ENCODE measurements at places on chromosomes 5 and 9.

DNA sequence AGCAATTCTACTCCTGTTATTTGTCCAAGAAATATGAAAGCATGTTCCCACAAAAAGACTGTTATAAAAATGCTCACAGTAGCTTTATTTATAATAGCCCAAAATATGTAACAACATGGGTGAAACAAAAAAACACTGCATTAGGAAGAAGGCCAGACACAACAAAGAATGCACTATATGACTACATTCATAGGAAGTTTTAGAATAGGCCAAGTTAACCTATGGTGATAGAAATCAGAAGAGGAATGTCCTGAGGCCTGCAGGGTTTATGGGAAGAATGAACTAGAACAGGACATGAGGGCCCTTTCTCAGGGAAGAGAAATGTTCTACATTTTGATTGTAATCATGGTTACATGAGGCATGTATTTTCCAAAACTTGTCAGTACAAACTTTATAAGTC, 24.7 kb upstream of the TAS2R1 start:
- no peak for DNase-seq

DNA sequence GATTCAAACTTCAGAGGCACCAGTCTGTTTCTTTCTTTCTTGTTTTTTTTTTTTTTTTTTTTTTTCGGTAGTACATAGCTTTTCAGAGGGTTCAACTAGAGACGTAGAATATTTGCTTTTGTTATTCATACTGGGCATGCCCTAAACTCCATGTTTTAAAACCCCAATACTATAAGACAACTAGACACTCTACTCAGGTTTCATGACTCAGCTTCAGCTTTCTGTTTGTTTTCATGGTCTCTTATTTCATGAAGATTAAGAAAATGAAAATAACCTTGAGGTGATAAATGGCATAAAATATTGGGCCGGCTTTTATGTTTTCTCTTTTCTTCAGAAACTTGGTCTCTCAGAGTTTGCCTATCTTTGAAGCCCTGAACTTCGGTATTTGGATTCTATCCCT, 2126.3 kb upstream of the ACO1 start:
- no peak for DNase-seq

DNA sequence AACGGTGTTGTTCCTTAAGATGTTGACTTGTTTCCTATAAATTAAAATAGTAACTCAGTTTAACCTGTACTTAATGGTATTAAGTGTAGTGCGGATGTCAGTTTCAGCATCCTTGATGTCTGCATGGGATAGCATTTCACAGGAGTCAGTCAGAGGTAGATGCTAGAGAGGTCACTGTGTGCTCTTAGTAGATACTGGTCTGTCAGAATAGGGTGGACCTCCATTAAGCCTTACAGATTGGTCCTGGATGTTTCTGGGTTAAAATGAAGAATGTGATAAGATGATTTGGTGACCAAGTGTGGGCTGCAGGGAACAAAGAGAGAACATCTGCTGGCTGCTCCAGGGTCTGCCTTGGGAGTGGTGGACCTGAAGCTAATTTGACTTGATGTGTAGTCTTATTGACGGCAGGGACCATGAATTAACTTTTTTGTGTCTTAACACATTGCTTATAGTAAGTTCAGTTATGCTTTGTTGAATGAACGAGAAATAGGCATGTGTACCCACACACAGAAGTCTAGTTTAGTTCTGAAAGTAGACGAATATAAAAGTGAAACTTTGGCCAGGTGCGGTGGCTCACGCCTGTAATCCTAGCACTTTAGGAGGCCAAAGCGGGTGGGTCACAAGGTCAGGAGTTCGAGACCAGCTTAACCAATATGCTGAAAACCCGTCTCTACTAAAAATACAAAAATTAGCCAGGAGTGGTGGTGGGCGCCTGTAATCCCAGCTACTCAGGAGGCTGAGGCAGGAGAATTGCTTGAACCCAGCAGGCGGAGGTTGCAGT, 12.5 kb downstream of the RAB24 start:
- no peak for DNase-seq

DNA sequence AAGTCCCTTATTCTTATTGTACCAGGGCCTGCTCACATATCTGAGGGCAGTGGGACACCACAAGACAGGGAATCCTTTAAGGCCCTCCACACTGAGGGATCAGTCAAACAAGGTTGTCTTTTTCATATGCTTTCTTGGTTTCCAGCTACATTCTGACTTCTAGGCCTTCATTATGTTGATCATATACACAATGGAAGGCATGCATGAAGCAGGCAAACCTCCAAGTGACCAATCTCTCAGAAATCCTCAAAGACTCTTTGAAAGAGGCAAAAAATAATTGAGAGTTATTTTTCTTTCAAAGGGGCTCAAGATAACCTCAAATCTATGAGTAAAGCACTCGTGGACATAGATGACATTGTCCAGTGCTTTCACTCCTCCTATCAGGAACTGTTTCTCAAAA, 1195.9 kb upstream of the ACO1 start:
- DNase-seq, result no peak

DNA sequence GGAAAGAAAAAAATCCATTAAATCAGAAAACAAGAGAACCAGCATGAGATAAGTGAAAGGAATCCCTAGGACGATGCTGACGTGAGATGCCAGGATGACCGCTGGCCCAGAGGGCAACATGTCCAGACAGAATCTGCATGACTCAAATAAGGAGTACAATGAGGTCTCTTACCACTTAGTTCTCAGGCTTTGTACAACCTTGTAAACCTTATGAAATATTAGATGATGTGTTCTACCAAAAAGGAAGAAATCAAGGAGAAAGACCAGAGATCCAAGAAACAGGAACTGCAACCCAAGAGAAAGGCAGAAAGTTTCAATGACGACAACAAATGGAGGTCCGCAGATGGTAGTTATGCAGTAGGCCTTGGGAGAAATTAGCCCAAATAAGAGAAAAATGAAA, 2.8 kb upstream of the GPR150 start:
- no peak for DNase-seq

- DNase-seq, result no peak
Observed at GRCh38 chr5:150302301-150303069, at the start of gene ARSI. Gene ARSI, minus strand, starts transcription at chr5:150302905. Its CDS starts 532 bp downstream, at chr5:150302373.

Measured in activated CD8-positive, alpha-beta memory T cell treated with anti-CD3 and anti-CD28 coated beads for 1 hour (primary cell).